ENCODE measurements at places on chromosomes 2 and 18. TPM values are rescaled to one million over a fixed set of nuclear protein-coding genes. Genes with fewer than 3 reads are reported as not detected.

- DNase-seq: no peak
Measured at GRCh38 chr2:126707191-126707590, 51.2 kb downstream of the GYPC start.

- no peak for DNase-seq
Measured at GRCh38 chr2:100106460-100106859, 35.9 kb downstream of the AFF3 start.

GRCh38 chr2:100870652-100871531, 51.0 kb downstream of the NPAS2 start:
- DNase-seq: no peak

DNA sequence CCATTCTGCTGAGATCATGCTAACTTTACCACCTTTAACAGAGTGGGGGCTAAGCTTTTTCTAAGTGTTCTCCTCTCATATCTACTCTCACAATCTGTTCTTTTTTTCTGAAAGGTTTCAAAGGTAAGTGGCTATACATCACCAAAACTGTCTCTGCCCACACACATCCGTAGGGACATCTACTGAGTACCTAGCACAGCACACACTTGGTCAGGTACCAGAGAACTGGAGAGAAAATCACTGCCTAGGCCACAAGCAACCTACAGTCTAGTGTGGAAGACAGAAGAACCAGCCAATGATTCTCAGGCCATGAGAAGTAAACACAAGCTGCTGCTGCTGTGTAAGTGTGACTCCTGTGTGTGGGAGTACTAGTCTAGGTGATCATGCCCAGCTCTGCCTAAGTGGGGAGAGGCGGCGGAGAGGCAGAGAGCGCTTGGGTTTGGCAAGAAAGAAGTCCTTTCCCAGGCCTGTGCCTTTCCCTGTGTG, 176.1 kb upstream of the ZFP36L2 start:
- no peak for DNase-seq

DNA sequence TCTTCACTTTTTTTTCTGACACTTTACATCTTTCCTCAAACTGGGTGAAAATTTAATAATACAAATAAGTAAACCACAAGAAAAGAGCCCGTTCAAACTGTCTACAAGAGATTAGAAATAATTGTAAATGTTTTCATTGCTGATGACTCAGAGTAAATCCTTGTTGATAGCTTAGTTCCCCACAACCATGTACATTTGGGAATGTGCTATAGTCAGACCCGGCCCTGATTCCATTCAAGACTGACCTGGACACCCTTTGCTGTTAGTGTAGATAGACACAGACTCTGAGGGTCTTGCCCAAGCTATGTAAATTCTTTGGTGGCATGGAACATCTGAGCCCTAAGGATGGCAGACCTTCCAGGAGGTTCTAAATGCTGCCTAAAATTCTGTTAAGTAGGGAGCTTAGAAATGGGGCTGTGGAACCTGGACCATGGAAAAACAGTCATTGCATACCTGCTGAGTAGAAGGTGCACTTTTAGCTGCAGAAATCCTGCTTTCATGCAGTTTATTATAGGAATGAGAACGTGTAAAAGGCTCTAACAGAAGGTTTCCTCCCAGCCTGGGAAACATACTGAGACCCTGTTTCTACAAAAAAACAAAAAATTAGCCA, 3.7 kb downstream of the MALT1 start:
- no peak for DNase-seq

GRCh38 chr2:238850091-238850490, 2.2 kb downstream of the TWIST2 start:
- DNase-seq: no peak

DNA sequence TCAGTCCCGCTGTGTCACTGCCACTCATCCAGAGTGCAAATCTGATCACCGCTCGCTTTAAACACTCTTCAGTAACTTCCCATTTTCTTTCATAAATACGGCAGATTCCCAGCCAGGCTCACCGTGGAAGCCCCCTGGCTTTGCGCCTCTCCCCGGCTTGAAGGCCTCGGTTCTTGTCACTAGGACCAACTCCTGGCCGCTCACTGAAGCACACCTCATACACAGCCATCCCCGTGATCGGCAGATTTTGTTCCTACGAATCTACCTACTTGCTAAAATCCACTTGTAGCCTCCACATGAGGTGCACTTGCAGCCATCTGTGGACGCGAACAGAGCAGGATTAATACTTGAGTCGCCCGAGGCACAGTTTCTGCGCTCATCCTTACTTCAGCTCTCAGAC, 462.4 kb upstream of the MYT1L start:
- DNase-seq: no peak

DNA sequence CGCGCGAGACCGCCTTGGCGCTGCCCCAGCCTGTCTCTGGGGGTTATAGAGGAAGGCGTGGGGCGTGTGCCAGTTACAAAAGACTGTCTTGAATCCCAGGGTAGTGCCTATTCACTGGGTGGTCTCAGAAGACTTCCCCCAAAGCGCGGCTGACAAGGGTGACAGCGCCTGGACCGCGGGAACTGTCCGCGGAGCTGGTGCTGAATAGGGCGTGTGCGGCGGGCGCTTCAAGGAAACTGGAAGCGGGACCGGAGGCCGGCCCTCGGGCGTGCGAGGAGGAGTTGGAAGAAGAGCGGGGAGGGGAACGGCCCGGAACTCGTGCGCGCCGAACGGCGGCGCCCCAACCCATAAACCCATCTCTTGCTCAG, 2.3 kb downstream of the EGR4 start:
- DNase-seq: peak; percentile 47

GRCh38 chr2:214591366-214591765, 180.5 kb downstream of the VWC2L start:
- DNase-seq: no peak

DNA sequence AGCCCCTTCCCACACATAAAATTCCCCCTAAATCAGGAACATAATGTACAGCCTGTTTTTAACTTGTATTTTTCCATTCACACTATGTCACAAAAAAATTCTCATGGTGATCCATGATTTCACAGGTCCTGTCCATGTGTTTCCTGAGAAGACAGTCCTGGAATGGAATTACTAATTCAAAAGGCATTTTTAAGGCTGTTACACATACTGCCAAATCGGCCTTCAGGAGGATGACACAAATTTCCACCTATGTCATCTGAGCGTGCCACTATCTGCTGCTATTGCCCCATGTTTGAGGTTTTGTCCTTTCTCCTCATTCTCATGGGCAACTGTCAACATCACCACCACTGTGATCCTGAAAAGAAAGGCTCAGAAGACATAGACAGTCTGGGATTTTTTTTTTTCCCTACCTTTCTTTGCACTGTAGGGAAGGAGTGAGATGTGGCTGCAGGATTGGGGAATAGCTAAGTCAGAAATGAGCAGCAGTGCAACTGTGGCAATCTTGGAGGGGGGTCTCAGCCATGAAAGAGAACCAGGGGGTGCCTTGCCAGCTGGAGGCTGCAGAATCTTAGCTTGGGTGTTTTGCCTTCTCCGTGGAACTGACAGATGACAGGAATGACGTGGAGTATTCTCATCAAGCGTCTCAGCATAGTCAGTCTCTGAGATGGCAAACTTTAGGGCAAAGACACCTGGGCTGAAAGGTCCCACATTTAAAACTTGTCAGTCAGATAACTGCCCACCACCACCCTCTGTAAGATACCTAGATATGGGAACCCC, 73.4 kb downstream of the MARCHF4 start:
- DNase-seq: no peak

DNA sequence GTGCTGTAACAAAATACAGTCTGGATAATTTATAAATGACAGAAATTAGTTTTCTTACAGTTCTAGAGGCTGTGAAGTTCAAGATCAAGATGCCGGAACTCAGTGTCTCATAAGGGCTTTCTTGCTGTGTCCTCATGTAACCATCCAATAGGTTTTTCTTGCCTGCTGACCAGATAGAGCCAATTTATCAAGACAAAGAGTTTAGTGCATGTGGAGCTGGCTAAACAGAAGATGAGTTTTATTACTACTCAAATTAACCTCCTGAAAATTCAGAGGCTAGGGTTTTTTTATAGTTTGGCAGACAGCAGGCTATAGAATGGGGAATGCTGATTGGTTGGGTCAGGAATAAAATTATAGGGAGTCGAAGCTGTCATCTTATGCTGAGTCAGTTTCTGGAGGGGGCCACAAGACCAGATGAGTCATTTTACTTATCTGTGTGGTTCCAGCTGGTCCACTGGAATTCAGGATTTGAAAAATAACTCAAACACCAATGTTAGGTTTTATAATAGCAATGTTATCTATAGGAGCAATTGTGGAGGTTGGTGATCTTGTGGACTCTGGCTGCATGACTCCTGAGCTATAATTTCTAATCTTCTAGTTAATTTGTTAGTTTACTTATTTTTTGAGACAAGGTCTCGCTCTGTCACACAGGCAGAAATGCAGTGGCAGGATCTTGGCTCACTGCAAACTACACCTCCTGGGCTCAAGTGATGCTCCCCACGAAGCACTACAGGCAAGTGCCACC, 3.2 kb upstream of the PDK1 start:
- no peak for DNase-seq

DNA sequence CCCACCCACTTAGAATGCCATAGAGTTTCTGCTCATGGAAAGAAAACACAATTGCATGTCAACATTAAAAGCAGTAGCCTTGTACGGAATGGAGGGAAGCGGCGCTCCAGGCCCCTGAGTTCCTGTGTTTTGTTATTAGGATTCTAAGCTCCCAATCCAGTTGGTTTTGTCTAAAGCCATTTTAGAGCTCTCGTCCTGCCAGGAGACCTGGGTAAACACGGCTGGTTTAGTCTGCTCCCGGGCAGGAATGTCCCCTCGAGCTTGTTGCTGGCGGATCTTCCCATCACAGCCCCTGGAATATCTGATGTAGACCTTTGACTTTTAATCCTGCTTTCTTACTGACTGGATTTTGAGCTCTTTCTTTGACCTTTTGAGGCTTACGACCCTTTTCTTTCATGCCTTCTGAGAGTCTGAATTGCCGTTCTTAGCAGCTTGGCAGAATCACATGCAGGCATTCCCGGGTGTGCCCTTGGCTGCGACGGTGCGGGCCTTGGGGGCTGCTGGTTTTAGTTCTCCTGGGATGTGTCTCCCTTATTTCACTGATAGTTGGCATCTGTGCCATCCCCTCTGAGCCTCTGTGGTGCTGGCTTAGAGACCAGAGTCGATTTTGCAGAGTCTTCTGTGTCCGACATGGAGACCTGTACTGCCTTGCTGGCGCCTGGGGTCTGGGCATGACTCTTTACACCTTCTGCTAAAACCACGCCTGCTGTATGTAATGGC, 25.4 kb downstream of the GREB1 start:
- no peak for DNase-seq

GRCh38 chr2:8676191-8676920, 5.5 kb upstream of the ID2 start:
- DNase-seq: no peak

GRCh38 chr2:203720915-203721672, 14.7 kb downstream of the CD28 start:
- no peak for DNase-seq

- no peak for DNase-seq
Measured at GRCh38 chr2:42906557-42907411, 114.4 kb upstream of the HAAO start.

- DNase-seq: no peak
Measured at GRCh38 chr2:64298161-64298560, 153.9 kb upstream of the PELI1 start.

GRCh38 chr2:61995515-61995914, 90.0 kb downstream of the COMMD1 start:
- no peak for DNase-seq

- DNase-seq: no peak
Measured at GRCh38 chr18:12995952-12996477, 4.9 kb downstream of the CEP192 start.

DNA sequence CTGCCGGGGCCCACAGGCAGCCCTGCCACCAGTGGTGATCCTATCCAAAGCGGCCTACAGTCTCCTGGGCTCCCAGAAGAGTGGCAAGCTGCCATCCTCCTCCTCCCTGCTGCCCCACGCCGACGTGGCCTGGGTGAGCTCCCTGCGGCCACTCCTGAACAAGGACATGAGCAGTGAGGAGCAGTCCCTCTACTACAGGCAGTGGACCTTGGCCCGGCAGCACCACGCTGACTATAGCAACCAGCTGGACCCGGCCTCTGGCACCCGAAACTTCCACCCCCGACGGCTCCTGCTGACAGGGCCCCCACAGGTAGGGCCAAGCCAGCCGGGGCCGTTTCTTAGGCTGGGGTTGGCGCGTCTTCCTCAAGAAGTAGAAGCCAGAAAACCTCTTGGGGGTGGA, 100.5 kb downstream of the ESCO1 start:
- DNase-seq: no peak

- DNase-seq: no peak
Measured at GRCh38 chr2:177783091-177783490, 289.5 kb downstream of the PDE11A start.

DNA sequence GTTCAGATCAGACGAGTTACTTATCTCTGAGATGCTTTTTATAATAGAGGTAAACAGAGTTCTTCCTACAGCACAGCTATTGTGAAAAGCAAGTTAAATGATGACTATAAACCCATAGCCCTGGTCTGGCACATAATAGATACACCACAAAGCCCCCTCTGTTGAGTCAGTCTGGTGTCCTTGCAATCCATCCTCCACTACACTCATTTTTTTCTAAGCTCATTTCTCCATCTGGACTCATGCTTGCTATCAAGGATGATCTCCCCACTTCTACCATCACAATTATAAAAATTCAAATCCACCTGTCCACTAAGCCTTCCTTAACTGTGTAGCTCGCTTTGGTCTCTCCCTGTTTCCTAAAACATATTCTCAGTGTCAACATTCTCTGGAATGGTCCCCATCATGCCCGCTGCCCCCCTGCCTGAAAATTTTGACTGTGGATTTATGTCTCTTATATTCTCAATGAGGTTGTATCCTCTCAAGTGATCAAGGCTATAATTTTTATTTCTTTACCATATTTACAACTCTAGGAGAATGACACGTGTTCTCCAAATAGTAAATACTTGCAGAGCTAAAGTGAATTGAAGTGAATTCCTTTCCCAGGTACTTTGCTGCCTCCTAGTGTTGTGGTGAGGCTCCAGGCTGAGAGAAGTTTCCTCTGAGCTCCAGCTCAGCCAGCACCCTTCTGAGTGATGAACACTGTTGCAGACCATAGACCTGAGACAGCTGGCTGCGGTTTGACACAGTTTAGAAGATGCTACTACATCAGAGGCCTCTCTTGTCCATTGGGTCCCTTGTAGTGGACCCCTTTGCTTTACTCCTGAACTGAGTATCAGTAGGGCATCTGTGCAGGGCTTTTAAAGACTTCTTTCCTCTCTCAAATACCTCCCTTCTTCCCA, 108.7 kb downstream of the DPP10 start:
- DNase-seq: no peak

- DNase-seq: no peak
Measured at GRCh38 chr18:63109022-63109421, 210.5 kb downstream of the BCL2 start.

DNA sequence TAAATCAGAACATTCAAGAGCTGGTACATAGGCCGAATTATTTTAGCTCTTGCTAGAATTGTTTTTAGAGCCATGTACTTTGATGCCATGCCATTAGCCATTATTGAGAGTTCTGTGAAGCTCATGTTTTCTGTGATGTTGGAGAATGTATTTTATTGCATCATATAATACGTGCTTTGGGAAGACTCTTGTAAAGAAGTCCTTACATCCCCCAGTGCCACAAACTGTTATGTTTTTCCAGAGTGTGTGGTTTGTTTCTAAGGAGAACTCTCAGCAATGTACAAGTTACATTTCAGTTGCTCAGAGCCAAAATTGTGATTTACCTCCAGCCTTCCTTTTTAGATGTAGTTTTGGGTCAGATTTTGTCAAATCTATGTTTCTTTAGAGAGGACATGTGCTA, 148.6 kb downstream of the HAUS1 start:
- DNase-seq: no peak

RAPGEF4 gene
- 0.32 TPM for total RNA-seq

FOXD4L1 gene
- total RNA-seq: 0.10 TPM

RIOK3 gene
- total RNA-seq: 142 TPM

ABCG8 gene
- total RNA-seq: not detected

SCN9A gene
- not detected for total RNA-seq

ABI2 gene
- 17.4 TPM for total RNA-seq

MRO gene
- total RNA-seq: not detected

LIPG gene
- not detected for total RNA-seq

CXCR1 gene
- total RNA-seq: not detected
